ENCODE measurements at places on chromosomes 6 and 20. TPM values are rescaled to one million over a fixed set of nuclear protein-coding genes. Genes with fewer than 3 reads are reported as not detected.
A peak's percentile ranks its signal among the peaks of the same experiment; 100 is the strongest.

Gene VEGFA
- 212 TPM for total RNA-seq

Gene AVP
- total RNA-seq: not detected

DNA sequence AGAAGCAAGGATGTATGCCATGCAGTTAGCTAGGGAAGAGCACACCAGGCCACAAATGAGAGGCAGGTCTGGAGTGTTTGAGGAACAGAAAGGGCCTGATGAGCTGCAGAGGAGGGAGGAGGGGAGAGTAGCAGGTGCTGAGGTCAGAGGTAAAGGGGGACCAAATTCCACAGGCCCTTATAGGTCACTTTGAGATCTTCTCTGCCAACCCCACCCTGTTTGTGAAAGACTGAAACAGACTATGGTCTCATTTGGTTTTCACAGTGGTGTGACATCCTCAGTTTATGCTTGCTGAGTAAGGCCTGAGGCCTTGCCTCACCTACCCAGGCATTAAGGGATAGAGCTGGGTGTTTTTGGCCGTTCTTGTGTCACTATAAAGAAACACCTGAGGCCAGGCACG lies 187.7 kb upstream of the MYLIP start:
- no peak for DNase-seq

- DNase-seq: no peak
These were observed 588 bp upstream of the NCOA3 start for GRCh38 chr20:47501116-47501481.

Gene C6orf15
- not detected for total RNA-seq

GRCh38 chr20:59994697-59995122 lies 36.5 kb downstream of the CDH26 start:
- DNase-seq: peak; percentile 45

GRCh38 chr6:43247114-43247999 lies 4.1 kb downstream of the TTBK1 start:
- peak; percentile 85 for DNase-seq

Gene SLC4A11
- total RNA-seq: 0.68 TPM

Gene WFDC10A
- total RNA-seq: not detected

DNA sequence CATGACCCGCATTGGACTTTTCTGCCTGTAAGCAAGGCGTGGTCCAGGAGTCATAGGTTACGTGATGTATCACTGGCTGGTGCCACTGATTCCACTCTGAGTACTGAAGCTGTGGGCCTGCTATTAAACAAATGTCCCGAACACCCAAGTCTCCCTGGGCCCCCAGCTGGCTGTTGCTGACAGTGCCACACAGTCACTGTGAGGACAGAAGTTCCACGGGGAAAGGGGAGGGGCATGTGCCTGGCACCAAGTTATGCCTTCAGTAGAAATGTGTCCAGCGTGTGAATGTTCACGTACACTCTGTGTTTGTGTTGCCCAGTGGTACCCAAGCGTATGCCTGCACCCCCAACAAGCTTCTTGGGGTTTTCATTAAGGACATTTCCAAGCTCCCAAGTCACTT lies 171.4 kb upstream of the QKI start:
- DNase-seq: peak; percentile 49

DNA sequence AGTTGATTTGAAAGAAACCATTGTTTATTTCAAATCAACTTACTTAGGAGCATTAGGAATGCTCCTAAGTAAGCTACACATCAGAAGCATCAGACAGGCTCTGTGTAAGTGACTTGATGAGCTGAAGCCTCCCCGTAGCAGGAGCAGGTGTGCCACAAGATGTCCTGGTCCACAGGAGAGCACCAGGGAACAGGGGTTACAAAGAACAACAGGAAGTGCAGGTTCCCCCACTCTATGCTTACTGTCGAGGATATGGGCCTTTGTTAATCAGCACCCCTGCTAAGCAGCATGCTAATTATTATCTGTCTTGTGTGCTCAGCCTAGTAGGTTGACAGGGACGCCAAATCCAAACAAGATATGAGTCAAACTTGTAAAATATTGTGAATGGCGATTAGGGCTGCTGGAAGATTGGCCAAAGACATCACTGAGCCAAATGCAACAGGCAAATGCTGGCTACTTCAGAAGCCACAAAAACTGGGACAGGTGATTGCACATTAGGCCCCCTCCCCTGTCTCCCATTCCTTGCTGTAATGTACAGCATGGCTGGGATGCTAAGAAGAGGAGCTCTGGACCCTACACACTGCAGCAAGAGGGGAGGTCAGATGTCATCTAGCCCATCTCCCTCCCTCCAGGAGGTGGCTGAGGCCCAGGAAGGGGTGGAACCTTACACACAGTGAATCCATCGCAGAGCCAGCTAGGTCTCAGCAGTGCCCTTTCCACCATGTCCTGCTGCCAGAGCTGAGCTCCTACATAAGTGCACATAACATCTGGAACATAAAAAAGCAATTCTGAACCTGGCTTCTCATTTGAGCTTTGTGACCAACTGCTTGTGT lies 939 bp downstream of the TGM3 start:
- DNase-seq: no peak

Gene TBXT
- not detected for total RNA-seq

All from left cardiac atrium (tissue), 4 donors.